Cortex of kidney (tissue), 1 donor: ENCODE measurements at places on chromosomes 7 and 10.

- no peak for DNase-seq
Observed at GRCh38 chr10:7075110-7075509, 335.7 kb downstream of the SFMBT2 start.

DNA sequence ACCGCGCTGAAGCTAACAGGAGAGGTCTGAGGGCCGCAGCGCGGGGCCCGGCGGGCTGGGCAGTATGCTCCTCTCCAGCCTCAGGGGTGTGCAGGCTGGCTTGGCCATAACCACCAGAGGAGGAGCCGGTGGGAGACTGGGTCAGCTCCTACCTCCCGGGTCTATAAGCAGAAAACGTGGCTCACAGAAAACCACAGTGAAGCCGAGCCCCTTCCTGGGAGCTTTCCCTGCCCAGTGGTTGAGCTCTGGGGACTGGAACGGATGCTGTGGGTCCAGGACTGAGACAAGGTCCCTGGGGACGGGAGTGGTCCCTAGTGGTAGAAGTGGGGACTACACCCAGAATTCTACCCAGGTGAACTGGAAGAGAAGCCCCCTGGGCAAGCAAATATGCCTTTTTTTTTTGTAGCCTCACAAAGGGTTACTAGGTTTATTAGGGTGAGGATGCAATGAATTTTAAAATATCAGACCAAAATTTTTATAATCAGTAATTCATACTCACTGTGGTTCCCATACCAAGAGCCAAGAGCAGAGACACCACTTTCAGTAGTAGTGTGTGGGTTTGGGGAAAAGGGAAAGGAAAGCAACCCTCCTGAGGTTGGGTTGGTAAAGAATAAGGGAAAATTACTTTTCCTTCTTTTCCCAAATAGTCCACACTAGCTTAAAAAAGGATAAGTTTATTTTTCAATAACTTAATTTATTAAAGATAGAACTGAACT lies 67.9 kb upstream of the PRKCQ start:
- no peak for DNase-seq

DNA sequence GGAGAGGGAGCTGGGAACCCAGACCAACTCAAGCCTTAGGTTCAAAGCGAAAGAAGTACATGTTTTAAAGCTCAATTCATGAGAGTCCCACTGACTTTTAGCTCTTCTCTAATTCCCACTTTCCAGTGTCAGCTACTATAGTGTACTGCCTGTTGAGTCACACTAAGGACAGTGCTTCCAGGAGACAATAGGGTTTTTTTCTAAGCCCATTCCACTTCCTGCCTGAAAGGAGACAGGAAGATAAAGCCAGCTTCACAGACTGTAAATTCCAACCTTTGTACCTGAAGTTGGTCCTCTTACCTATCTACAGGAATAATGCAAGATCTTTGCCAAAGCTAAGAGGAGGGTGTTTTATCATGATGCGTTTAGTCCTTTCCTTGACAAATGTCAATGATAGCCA lies 4.4 kb downstream of the MSRB2 start:
- DNase-seq = no peak

DNA sequence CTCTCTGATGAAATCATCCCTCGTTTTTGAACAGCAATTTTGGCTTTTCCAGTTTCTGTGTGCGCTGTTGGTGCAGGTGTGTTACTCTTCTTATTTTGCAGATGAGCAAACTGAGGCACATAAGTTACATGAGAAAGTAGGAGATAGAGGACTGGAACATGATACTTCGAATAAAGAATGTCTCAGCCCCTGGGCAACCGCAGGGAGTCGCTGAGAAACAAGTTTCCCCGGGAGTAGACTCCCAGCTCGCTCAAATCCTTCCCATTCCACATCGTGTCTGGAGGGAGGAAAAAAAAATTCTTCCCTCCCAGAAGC lies 18.0 kb downstream of the MXI1 start:
- no peak for DNase-seq

GRCh38 chr7:123823898-123824753 lies 20.8 kb upstream of the HYAL4 start:
- DNase-seq = no peak

DNA sequence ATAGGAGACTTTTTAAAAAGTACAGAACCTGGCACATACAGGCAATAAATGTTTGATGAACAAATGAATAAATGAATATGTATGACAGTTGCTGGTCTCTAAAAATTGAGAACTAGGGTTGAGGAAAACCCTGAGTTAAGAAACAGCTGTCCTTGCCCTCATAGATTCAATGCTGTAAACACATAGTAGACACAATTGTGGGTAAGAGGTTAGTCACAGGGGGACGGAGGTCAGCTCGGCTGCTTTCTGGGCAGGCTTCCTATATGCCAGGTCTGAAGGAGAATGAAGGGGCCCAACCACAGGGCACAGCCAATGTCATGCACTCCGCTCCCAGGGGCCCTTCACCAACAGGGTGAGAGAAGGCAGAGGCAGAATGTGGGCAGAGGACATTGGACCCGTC lies 143.3 kb upstream of the RSU1 start:
- DNase-seq = no peak

DNA sequence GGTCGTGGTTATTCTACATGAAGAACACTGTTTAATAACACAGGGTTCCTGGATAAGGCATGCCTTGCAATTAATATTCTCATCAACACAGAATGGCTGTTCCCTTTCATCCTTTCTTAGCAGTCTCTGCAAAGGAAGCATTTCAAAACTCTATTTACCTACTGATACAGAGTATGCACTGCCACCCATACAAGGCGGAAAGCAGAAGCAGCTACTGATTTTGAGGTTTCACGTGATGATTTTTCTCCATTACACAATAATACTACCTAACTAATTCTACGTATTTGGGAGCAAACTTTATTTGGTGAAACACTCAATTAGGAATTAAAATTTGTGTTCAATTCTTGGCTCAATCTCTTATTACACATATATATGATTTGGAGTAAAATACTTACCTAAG lies 43.0 kb upstream of the COL1A2 start:
- DNase-seq = no peak

GRCh38 chr10:71260622-71261325 lies 48.4 kb downstream of the UNC5B start:
- no peak for DNase-seq

DNA sequence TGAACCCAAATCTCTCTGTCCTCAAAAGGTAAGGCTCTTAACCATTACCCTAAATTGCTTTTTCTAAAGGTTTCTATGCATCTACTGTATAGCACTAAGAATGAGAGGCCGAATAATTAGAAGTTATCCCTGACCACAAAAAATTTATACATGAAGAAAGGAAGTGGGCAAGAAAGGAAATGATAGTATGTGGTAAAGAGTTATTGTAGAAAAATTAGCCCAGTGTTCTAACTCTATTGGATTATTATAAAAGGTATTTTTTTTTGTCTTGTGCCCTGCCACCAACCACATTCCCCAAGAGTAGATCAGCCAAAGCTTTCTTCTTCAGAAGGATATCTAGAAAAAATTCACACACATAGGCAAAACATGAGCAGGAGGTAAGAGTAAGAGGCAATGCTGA lies 45.4 kb downstream of the DKK1 start:
- no peak for DNase-seq

DNA sequence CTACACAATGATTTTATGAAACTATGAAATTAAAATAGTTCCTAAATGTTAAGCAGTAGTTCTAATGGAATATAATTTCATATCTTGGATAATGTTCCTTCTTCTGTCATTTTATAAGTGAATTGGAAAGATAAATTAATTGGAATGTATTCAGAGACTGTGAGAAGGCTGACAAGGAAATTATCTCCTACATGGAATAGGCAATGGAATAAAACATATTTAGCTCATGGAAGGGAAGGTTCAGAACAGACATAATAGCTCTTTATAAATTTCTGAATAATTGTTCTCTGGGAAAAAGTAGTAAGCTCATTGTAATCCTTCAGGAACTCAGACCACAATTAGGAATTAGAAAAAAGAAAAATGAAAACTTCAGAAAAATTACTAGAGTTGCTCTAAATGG lies 1172.3 kb upstream of the SORCS1 start:
- no peak for DNase-seq

DNA sequence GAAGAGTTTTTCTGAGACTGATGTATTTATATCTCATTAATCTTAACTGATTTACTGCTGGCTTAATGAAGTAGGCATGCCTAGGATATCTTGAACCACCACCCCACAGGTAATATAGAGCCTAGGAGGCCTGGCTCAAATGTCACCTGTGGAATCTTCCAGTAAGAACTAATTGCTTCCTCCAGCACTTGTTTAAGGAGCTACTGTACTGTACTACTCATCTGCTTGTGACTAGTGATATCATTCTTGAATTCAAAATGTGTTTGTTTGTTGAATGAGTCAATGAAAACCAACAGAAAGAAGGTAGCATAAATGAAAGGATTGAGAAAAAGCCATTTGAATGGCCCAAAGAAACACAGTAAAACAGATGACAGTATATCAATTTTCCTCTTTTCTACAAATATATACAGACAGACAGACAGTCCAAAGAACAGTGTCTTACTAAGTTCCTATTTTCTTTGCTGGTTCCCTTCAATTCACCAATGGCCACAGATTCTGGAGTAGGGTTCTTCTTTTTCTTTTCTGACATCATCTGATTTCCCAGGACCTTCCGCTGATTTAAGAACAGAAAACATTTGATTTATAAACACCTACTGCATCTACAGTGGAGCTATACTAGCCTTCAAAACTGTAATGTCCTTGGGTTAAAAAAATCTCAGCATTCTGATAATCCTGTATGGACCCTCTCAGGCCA lies 43.7 kb upstream of the SLIT1 start:
- DNase-seq = no peak
